ENCODE measurements at places on chromosomes 5 and 9.

GRCh38 chr5:64838803-64839202, 70.1 kb downstream of the CWC27 start:
- DNase-seq: no peak

DNA sequence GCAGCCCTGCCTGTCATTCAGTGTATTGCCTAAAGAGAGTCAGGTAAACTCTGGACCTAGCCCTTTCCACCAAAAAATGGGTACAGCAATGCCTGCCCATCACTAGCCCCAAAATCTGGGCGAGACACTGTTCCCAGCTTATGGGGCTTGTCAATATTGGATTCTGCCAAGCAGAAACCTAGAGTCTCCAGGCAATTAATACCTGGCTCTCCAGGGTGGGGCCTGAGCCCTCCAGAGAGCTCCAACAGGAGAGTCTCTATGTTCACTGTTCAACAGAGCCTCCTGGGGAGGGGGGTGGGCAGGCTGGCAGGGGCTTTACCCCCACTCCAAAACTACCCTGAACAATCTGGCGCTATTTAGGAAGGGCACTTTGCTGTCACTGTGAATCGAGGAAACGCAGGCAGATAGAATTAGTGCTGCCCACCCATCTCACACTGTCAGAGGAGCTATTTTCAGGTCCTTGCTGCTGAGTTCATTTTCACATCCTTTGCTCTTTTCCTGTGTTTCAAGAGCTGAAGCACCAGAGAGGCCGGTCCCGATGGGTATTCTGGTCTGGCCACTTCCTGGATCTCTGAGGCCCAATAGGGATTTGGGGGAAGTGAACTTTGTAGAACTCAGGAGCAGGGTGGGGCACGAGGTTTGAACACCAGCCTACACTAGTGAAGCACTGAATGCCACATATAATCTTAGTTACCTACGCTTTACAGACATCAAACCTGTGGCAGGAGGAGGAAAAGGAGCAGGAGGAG, 121.8 kb downstream of the C5orf15 start:
- no peak for DNase-seq

- no peak for DNase-seq
Observed at GRCh38 chr9:131160416-131161112, 35.2 kb downstream of the NUP214 start.

DNA sequence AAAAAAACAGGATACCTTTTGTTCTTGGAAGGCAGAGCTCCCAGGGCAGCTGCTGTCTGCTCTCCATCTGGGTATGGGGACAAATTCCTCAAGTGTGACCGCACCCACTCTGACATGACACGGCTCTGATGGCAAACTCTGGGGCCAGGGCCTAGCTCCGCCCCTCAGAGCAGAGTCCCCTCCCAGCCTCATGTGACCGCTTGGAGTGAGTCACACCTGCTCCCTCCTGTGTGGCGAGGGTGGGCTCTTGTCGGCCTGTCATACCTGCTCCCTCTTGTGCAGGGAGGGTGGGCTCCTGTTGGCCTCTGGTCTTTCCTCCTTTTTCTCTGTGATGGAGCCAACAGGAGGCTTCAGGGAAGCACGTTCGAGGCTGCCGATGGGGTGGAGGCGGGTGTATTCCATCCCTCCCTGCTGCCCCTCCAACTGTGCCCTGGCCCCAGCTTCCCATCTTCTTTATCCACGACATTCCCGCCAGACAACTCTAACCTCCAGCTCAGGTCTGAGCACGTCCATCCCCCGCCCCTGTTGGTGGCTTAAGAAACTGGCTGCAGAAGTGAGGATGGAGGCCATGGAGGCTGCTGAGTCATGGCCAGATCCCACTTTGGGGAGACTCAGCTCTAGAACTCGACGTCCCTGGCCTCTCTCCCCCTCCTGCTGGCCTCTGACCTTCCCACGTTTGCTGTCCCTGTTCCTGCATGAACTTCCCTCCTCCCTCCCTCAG, 65.3 kb downstream of the OLFM1 start:
- no peak for DNase-seq

DNA sequence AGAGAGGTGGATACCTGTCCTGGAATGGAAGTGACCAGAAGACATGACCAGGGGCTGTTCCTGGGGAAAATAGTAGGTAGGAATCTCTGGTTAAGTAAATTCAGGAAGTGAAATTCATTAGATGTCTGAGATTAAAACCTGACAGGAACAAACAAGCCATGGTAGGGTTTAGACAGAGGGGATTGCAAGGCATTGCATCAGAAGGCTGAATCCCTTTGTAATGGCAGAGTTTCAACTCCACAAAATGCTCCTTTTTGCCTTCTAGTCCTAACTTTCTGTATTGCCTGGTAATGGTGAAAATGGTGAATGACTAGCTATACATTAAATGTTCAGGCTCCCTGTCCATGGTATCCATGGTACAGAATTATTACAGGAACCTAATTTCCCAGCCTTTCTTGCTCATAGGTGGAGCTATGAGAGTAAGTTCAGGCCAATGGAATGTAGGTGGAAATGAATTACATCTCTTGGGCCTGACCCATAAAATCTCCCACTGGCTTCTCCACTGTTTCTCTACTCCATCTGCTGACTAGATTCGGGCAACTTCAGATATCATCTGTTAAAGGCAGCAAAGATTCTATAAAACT, 113.4 kb upstream of the CNTLN start:
- DNase-seq: no peak

GRCh38 chr5:125551246-125551645, 804.8 kb upstream of the ZNF608 start:
- no peak for DNase-seq

- DNase-seq: no peak
Observed at GRCh38 chr5:73391441-73391881, 57.1 kb downstream of the FOXD1 start.

DNA sequence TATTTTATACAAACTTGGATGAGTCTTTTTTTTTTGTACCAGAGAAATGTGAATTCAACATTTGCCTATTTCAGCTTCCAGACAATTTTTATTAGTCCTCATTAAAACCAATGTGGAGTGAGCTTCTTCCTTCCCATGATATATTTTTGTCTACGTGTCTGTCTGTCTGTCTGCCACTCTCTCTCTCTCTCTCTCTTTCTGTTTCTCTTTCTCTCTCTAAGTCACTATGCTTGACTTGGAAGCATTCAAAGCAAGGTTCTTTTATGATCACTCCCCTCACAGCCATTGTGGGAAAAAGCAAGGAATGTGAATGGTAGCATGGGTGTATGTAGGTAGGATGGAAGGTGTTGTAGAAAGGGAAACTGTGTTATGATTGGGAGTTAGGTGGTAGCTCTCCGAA, 80.2 kb downstream of the SNCAIP start:
- no peak for DNase-seq

- no peak for DNase-seq
Observed at GRCh38 chr5:64210866-64211265, 45.2 kb downstream of the RNF180 start.

DNA sequence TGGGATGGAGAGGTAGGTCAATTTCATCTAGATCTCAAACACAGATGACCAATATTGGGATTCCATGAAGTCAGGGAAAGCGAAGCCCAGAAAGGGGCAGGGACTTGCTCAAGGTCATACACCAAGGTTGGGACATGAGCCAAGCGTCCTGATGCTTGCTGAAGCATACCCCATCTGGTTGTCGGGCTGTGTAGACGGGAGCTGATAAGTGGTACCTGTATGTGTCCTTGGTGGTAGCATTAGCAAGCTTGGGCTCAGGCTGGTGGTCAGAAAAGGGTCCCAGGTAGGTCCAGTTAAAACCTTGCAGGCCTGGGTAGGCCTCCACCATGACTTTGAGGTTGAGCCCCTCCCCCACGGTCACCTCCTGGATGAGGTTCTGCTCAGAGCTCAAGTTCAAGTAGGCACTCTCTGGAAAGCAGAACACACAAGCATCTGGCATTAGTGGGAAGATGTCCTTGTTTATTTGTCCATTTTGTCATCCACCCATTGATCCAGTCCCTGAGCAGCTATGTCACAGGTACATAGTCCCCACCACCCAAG, 13.2 kb downstream of the CSF1R start:
- no peak for DNase-seq

DNA sequence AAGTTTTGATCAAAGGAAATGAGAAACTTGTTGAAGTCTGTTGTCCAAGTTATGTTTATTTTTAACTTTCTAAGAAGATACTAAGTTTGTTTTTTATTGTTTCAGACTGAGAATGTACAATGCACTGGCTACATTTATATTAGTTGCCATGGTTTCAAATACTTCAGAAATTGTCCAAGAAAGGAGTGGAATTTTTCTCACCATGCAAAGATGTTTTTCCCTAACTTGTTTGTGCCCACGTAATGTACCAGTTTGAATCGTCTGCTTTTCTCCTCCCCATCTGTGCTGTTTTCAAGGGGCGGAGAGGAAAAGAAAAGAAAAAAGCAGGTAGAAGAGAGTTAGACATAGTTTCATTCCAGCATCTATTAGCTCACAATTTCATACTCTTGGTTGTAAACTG, 407.0 kb downstream of the KCTD16 start:
- no peak for DNase-seq

DNA sequence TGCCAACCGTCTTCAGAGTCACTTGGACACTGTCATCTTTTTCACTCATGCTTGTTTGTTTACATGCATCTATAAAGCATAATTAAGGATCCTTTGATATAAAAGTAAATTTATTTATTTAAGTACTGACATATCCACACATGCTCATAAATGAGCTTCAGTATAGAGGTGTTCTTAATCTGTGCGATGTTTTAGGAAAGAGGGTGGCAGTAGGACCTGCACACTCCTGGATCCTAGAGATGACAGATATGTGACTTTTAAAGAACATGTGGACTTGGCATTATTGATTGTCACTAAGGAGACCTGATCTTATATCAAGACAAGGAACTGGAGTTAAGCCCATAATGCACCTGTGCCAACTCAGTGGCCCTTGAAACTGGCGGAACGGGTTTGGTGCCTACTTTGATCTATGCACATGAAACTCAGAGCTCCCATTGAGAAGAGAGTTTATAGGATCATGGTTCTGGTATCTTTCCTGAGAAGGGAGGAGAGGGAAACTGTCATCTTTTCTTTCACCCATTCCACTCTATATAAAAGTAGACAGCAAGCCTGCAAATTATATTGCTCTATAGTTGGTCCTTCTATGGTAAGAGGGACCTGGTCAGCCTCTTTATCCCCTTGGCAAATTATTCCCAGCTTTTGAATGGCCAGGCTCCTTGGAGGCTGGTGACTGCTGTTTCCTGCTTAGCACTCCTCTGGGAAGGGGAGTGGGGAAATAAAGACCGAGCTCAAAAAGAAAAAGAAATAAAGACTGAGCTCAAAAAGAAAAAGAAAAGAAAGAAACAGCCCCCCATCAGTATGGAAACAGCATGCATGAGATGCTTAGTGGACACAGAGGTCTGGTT, 57.8 kb upstream of the LIFR start:
- no peak for DNase-seq

- no peak for DNase-seq
Observed at GRCh38 chr5:141788296-141788970, 89.8 kb downstream of the PCDH1 start.

- no peak for DNase-seq
Observed at GRCh38 chr9:108996643-108997042, 16.7 kb downstream of the CTNNAL1 start.

DNA sequence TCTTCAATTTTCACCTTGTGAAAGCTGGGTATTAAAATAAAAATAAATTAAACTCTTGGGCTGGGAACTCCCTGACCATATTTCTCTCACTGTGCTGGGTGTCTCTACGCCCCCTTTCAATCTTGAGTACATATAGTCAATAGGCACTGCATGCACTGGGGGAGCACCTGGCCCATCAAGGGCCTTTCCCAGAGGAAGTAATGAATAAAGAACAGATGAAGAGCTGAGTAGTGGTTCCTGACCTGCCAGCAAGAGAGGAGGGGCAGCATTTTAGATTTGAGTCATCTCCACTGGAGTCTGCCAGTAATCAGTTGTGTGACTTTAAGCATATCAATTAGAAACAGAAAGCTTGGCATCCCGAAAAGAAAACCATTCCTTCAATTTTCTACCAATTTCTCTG, 6.2 kb downstream of the MAPKAP1 start:
- no peak for DNase-seq

DNA sequence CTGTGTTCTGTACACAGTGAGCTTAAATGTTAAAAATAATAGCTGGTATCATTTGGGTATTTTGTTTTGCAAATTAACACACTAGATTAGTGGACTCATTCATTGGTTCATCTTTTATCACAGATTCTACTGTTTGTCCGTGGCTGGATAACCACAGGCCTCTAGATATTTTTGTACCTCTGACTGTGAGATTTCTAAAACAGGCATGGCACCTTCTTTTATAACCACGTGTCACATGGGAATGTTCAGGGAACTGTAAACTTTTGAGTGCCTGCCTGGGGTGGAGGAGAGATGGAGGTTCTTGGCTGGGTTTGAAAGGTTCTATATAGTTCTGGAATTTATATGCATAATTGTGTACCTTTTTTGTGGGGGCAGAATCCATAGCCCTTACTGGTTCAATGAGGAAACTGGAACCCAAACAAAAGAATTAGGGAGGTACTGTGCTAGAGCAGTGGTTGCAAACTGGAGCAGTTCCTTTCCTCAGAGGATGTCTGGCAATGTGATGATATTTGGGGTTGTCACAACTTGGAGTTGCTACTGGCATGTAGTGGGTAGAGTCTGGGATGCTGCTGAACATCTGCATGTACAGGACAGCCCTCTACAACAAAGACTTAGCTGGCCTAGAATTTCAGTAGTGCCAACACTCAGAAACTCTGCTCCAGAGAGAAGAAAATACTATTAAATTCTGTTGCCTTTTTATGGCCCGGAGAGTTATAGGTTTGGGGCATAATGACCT, 16.9 kb downstream of the TLE4 start:
- DNase-seq: no peak

GRCh38 chr9:5871785-5872184, 18.9 kb upstream of the MLANA start:
- DNase-seq: no peak

DNA sequence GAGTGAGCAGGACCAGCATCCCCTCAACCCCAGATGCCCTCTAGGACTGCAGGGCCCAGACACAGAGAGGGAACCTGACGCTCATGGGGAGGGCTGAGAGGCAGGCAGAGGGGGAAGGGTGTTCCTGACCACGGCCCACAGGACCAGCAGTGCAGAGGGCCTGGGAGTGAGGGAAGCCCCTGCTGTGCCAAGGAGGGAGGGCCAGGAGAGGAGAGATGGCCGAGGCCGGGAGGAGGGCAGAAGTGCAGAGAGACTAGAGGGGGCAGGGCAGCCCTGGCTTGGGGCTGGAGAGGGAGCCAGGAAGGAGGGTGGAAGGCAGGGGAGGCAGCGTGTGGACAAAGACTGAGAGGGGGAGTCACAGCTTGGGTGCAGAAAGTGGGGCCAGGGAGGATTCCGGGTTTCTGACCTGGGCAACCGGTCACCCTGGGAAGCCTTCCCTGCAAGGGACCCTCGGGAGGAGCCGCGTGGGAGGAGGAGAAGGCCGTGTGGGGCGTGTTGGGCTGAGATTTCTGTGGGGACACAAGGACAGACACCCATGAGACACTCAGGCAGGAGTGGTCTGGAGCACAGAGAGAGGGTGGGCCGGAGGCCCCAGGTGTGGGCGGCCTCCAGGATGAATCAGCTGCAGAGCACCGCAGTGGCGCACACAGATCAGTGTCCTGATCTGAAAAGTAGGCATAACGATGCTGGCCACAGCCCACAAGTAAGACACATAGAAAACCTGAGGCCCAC, 117.5 kb downstream of the ADAMTS2 start:
- no peak for DNase-seq

All from NCI-H1092 treated with DMSO at 0.1 percent for 48 hours (cell line).